ENCODE measurements at places on chromosomes 13 and 19.
A peak's percentile ranks its signal among the peaks of the same experiment; 100 is the strongest.

DNA sequence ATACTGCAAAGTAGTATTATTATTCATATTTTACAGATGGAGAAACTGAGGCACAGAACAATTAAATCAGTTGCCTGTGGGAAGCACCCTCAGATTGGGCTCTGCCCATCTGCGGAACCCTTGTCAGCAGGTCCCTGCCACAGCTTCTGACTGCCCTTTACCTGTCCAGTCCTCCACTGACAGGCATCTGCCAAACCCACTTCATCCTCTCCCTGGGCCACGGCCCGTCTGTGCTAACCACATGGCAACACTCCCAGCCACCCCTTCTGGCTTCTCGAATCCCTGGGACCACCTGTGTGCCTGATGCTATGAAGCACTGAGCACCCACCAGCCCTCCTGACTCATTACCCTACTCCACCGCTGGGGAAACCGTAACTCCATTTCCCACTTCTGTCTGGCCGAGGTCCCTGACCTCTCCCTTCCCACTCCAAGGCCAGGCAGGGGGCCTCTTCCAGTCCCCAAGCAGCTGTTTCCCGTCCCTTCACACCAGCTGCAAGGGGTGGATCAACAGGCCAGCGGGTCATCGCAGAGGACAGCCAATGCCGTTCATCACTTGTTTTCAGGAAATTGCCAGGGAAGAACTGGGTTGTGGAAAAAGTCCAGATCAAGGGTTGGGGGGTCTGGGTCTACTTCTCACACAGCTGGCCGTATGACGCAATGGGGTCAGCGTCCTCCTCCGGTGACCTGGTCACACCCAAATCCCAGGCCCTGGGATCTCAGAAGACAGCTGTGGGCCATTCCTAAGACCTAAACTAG lies 2.5 kb downstream of the KANK3 start:
- no peak for DNase-seq

DNA sequence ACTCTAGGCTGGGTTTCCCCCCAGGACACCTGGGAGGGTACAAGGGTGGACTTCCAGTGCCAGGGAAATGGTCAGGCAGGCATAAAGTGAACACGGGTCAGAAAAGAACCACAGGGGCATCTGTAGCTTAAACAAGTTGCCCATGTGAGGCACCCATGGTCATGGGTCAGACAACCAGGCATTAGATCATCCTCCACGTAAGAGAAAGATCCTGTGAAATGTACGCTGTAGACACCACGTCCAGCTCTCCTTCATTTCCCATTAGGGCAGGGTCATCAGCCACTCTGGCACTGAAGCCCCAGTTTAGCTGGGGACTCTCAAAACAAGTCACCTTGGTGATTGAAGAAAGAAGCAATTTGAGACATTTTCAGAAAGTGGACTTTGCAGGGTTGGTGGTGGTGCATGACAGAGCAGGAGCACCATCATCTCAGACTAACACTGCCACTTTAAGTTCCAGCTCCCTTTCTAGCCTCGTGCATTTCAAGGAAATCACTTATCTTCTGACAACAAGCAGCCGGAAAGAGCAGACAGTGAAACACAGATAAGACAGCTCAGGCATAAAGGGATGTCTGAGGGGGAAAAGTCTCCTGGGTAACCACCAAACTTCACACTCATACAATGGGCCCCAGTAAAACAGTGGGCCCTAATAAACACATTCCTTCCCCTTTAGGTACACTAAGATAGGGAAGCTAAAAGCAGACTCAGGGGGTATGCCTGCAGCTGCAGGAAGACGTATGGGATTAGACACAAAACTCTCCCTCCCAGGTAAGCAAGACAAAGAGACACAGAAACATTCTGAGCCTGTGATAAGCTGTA lies 16.1 kb upstream of the SIGLEC6 start:
- no peak for DNase-seq

DNA sequence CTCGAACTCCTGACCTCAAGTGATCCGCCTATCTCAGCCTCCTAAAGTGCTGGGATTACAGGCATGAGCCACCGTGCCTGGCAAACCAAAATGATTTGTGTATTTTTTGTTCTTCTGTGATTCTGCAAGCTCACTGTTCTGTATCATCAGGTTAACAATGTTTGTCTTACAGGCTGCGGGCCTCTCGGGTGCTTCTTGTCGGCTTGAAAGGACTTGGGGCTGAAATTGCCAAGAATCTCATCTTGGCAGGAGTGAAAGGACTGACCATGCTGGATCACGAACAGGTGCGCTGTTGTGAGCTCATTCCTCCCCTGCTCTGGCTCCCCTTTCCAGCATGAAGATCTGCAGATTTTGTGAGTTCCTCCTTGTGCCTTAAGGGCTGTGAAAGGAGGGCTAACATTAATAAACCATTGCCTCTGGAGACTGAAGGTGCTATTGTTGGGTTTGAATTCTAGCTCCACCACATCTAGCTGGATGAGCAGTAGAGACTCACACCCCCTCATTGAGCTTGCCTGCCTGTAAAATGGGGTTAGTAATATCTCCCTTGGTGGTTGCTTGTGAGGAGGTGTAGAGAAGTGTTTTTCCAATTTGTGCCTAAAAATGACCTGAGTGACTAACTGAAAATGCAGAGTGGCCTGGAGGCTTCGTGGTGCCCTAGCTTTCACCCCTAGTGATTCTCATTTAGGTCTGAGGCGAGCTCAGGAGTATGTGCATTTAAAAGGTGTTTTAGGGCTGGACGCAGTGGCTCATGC lies 12.9 kb downstream of the SAE1 start:
- DNase-seq: no peak

DNA sequence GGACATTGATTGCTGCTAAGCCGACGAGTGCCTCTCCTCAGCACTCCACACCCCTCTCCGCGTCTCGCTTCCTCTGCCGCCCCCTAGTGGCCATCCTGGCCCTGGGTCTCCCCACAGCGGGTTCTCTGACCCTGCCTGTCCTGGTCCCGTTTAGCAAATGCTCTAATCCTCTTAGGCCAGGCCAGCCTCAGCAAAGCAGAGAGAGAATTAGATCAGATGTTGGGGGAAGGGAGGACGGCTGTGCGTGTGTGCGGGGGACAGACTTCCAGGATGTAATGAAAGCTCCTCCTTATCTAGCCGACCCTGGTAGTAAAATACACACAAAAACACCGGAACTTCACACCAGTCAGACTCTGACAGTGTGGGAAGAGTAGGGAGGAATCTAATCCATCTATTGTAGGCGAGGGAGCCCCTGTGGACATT lies 4.5 kb downstream of the TPRX2 start:
- DNase-seq: peak; percentile 93

- no peak for DNase-seq
These were observed 37.7 kb downstream of the GPR42 start for GRCh38 chr19:35408284-35409171.

DNA sequence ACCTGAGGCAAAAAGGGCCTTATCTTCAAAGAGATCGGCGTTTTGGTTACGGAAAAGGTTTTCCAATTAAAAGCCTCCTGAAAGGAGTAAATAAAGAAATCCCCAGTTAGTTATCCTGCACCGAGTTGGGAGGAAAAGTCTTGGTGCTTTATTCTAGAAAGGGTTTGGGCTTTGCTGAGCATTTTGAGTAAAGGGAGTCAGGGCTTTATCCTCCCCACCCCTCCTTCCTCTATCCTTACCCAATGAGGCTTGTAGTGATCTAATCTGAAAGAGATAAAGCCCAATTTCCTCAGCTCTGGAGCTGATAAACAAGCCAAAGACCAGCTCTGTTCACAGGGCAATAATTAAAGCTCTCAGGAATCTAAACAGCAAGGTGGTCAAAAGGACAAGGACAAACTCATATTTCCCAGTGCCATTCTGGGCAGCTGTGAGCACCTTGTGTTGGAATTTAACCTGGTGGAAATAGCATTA lies 188.9 kb upstream of the TSC22D1 start:
- no peak for DNase-seq

- no peak for DNase-seq
These were observed 34.8 kb downstream of the DGKH start for GRCh38 chr13:42083138-42083770.

GRCh38 chr19:40464059-40465024 lies 1.2 kb downstream of the BLVRB start:
- peak; percentile 82 for DNase-seq

DNA sequence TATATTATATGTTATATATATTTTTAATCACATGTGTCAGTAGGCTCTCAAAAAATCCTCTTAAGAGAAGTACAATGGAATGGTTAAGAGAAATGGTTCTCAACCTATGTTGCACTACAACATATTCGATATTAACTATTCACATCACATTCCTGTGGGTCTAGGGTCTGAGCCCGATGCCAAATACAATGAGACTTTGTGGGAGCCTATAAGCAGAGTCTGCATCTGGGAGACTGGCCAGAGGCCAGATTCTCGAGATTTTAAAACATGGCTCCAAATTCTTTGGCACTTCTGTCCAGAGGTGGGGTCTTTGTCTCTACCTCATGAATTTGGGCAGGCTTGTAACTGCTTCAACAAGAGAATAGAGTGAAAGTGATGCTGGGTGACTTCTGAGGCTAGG lies 79.4 kb upstream of the NBEA start:
- DNase-seq: no peak

GRCh38 chr19:32869369-32869965 lies at the start of gene SLC7A9:
TSS of gene SLC7A9 (minus strand) at chr19:32869767. CDS start at chr19:32868534, 1,233 bp downstream.
- DNase-seq: no peak

DNA sequence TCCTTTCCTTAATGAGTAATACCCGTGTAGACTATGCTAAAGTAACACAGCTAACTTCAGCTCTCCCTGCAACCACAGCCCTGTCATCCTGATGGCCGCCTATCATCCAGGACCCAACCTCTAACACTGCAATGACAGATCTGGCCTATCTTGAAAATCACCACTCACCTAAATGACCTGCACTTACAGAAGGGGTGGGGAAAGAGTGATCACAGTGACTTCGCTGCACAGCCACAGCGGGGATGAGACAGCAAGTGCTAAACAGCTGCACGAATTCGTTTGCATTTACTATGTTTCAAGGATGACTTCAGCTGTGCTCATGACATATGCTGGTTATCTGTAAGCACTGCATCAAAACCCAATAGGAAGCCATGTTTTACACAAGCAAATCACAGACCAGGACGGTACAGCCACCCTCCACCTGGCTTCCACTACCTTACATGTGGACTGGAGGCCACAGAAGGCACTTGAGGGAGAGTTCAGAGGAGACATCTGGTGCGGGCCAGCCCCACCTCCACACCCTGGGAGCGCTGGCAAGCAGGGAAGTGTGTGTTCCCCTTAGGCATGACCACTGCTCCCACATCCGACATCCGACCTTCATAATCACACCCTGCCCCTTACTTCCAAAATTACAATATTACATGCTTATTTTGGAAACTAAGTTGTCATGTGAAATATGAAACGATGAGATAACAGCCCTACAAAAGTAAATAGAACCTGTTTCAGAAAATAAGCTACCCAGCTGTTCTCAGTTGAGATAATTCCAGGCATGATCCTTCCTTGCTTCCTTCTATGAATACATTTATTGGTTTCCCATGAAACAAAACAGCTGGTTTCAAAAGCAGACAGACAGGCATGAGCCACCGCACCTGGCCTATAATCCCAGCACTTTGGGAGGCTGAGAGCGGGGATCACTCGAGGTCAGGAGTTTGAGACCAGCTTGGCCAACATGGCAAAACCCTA lies 95.7 kb downstream of the STK24 start:
- DNase-seq: peak; percentile 41

GRCh38 chr13:47671776-47672175 lies 329.3 kb downstream of the SUCLA2 start:
- no peak for DNase-seq

GRCh38 chr13:49649244-49649962 lies 21.1 kb downstream of the ARL11 start:
- no peak for DNase-seq

DNA sequence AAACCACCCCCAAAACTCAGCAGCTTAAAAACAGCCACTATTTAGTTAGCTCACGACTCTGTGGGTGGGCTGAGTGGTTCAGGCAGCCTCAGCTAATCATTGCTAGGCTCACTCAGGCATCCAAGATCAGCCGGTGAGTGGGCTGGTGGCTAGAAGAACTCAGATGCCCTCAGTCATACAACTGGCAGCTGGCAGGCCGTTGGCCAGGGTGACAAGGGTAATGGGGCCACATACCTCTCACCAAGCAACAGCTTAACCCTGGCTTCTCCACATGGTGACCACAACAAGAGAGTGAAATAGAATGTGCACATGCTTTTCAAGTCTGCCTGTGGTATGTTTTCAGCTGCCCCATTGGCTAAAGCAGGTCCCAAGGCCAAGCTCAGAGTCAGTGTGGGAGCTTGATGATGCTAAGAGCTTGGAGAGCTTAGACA lies 435.4 kb upstream of the TSHZ3 start:
- DNase-seq: no peak

GRCh38 chr19:28858933-28859332 lies 354.0 kb downstream of the UQCRFS1 start:
- no peak for DNase-seq

GRCh38 chr19:7670150-7670783 lies 1.4 kb downstream of the RETN start:
- no peak for DNase-seq

GRCh38 chr13:27933580-27934328 lies 14.0 kb downstream of the PDX1 start:
- DNase-seq: no peak

GRCh38 chr19:46494941-46495785 lies 504 bp downstream of the PNMA8B start:
- no peak for DNase-seq

- DNase-seq: no peak
These were observed 5.3 kb downstream of the NCAN start for GRCh38 chr19:19217099-19217498.

DNA sequence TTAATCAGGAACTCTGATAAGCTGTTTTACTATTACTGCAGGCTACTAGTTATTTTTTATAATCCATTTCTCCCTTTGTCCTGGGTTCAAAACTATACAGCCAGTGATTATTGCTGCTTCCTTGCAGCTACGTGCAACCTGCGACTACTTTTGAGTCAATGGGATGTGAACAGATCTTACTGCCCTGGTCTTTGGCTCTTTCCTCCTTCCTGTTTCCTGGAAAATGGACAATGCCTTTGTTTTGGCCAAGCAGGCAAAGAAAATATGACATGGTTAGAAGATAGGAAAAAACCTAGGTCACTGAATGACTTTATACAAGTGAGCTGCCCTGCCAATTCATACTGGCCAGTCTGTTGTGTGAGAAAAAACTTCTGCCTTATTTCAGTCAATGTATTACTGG lies 201.2 kb upstream of the KLF12 start:
- no peak for DNase-seq

- no peak for DNase-seq
These were observed 49.2 kb downstream of the DIAPH3 start for GRCh38 chr13:60114499-60115028.

DNA sequence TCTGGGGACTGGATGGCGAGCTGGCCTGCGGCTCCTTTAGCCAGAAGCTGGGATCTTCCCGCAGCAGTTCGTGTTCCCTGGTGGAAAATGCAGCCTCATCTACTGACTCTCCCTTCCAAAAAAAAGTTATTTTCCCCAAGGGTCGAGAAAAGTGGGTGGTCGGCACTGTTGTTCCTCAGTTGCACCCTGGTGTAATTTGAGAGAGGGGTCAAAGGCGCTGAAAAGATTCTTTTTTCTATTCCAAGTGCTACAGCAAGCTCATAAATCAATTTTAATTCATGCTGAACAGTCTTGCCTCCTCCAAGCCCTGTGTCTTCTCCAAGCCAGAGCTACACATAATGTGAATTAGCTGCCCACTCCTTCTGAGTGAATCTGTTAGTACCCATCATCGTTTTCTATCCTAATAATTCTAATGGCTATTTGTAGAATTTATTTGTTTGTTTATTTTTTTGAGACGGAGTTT lies 774 bp downstream of the SLC25A15 start:
- DNase-seq: no peak

- DNase-seq: peak; percentile 88
These were observed at the start of gene UHRF1 for GRCh38 chr19:4909156-4909896. TSS of gene UHRF1 (plus strand) at chr19:4909501. CDS start at chr19:4910886, 1,385 bp downstream.
